Natural killer cell (primary cell): ENCODE measurements at places on chromosomes 11 and 22. TPM values are rescaled to one million over a fixed set of nuclear protein-coding genes. Genes with fewer than 3 reads are reported as not detected.

MS4A6E gene
- not detected for total RNA-seq

OR2AG2 gene
- not detected for total RNA-seq

LRRC10B gene
- total RNA-seq = not detected

MPPED2 gene
- 2.5 TPM for total RNA-seq

C1QTNF4 gene
- total RNA-seq = 0.78 TPM

DNA sequence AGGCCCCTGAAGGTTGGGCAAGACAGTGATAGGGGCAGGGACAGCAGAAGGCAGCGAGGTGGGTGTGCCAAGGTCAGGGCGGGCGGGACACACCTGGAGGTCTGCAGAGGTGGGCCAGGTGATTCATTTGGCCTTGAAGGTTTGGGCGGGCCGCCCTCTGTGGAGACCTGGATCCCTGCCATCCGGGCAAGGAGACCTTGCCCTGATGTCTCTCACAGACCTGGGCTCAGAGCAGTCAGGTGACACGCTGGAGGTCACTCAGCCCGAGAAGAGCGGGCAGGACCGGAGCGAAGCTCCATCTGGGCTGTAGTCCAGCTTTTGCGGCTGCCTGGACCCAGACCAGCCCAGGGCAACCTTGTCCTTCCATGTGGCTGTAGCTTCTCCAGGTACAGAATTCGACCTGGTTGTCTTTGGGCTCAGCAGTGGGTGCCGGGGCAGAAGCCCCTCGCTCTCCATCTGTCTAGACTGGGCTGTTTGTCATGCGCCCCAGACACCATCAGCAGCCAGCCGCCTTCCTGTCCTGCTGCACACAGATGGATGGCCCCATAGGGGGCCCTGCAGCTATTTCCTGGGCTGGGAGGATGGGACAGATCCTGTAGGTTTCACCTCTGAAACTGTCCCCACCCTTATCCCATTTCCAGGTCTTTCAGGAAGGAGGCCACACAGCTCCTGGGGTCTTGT is 3.1 kb downstream of the MRGPRG start:
- DNase-seq = no peak

DNA sequence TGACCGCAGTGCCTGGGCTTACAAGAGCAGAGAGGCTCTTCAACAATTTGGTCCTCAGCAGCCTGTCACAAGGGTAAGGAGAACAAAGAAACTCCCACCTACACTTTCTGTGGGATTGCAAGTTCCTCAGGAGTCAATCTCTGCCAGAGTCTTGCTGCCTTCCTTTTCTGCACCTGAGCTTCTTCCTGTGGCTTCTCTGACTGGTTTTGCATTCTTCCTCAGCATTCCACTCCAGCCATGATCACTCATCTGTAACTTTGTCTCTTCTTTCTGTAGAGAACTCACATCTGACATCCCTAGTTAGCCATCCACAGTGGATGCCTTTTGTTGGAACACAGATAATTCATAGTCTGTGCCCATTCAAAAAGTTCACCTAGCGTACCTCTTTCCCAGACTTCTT is 14.2 kb upstream of the OR6A2 start:
- DNase-seq = no peak

GRCh38 chr22:48695731-48696305 is 1131.9 kb downstream of the BRD1 start:
- no peak for DNase-seq

GRCh38 chr22:45319324-45319685 is 9.6 kb downstream of the FAM118A start:
- DNase-seq = peak; percentile 26

GRCh38 chr11:5203366-5203765 is 2.9 kb upstream of the OR51V1 start:
- no peak for DNase-seq

DNA sequence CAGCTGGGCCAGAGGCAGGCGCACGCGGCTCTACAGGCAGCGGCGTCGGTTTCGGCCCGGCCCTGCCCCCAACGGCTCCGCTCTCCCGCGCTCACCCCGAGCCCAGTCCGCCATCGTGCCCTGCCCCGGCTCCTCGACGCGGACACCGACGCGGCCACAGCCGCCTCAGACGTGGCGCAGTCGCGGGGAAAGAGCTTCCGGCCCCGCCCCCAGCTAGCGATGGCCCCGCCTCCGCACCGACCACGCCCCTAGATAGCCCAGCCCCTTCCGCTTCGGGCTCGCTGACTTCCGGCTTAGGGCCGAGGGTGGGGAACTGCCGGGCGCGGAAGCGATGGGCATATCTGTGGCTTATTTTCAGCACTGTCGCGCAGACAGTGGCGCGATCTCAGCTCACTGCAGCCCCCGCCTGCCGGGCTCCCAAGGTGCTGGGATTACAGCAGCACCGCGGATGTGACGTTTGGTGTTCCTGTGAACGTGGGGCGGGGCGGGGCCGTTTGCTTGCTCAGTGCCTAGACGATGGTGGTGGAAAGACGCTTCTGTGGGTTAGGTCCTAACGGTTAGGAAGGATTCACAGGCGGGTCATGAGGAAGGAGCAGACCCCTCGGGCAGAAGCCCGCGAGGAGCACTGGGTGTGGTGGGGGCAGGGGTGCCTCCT is at the start of the genes BET1L and RIC8A:
TSS of gene BET1L (minus strand) at position 192 of the 655 bp plus-strand sequence. CDS start at position 114, 78 bp downstream.
TSS of gene RIC8A (plus strand) at position 501 of the 655 bp plus-strand sequence. CDS start 1,147 bp downstream, outside the sequence.
- DNase-seq = peak; percentile 96

DNA sequence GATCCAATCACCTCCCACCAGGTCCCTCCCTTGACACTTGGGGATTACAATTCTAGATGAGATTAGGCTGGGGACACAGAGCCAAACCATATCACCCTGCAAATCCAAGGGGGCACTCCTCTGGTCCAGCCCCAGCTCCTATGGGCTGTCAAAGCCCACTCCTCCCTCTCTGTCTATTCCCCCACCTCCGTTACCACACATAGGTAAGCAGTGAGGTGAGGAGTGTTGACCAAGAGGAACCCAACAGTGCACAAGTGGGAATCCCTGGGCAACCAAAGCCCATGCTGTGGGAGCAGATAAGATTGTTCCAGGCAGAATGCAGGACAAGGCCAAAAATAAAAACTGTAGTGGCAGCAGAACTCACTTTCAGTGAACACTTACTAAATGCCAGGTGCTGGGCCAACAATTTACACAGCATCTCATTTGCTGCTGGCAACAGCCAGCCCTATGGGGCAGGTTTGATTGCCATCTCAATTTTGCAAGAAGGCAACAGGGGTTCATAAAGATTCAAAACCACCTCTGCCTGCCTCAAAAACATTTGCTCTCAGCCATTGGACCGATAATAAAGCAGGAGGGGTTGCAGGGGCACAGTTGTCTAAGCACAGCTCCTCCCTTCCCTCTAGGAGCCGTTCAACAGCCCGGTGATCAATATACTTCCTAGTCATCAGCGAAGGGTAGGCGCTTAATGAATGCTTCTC is 8.9 kb downstream of the SDF2L1 start:
- no peak for DNase-seq

DNA sequence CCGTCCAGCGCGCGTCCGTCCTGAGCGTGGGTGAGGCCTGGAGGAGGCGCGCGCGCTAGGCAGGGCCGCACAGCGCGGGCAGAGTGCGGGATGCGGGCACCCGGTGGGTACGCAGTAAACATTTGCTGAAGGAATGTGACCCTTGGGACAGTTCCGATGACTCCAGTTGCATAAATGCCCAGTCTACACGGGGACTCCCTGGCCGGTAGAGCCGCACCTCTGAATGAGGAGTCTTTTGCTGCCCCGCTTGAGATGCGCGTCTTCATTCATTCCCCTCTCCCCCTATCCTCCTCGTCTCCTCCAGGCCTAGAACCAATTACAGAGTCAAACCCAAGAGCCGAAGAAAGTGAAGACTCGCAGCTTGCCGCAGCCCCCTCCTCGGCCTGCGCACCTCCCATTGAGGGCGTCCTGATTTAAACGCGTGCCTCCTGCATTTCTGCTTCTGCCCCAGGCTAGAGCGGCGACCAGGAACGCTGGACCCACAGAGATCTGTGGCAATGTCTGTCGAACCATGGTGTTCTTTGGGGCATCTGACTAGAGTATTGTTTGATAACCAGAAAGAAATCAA is 729 bp upstream of the CHKB start:
- no peak for DNase-seq

- no peak for DNase-seq
Measured at GRCh38 chr11:103007521-103007920, 52.0 kb upstream of the MMP13 start.

DNA sequence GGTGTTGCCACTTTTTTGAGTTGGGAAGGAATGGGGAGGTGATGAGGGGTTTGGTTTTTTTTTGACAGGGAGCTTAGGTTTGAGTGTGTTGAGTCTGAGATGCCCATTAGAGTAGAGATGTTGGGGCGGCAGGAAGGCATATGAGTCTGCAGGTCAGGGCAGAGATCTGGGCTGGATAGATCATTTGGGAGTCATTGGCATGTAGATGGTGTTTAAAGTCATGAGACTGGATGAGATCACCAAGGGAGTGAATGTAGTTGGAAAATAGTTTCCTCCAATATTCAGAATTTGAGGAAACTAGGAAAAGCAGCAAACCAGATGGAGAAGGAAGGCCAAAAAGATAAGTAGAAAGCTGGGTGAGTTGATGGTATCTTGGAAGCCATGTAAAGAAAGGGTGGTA is 2.1 kb upstream of the ANAPC15 start:
- DNase-seq = no peak

GRCh38 chr22:47872761-47873535 is 1110.5 kb downstream of the TBC1D22A start:
- no peak for DNase-seq

DNA sequence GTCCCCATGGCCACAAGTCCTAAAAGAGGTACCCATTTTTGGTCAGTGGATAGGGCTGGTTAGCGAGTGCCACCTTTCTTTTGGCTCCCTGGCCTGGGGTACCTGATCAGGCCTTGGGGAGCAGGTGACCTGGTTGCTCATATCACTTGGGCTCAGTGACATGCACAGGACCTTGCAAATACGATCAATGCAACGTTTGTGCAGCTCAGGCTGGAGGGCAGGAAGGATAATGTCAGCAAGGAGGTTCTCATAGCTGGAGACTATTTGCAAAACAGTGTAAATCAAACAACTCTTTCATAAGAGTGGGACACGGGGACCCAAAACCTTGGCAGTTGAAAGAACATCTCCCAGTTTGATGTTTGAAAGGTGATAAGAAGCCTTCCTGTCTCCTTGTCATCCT is 127.4 kb upstream of the CADM1 start:
- no peak for DNase-seq

DNA sequence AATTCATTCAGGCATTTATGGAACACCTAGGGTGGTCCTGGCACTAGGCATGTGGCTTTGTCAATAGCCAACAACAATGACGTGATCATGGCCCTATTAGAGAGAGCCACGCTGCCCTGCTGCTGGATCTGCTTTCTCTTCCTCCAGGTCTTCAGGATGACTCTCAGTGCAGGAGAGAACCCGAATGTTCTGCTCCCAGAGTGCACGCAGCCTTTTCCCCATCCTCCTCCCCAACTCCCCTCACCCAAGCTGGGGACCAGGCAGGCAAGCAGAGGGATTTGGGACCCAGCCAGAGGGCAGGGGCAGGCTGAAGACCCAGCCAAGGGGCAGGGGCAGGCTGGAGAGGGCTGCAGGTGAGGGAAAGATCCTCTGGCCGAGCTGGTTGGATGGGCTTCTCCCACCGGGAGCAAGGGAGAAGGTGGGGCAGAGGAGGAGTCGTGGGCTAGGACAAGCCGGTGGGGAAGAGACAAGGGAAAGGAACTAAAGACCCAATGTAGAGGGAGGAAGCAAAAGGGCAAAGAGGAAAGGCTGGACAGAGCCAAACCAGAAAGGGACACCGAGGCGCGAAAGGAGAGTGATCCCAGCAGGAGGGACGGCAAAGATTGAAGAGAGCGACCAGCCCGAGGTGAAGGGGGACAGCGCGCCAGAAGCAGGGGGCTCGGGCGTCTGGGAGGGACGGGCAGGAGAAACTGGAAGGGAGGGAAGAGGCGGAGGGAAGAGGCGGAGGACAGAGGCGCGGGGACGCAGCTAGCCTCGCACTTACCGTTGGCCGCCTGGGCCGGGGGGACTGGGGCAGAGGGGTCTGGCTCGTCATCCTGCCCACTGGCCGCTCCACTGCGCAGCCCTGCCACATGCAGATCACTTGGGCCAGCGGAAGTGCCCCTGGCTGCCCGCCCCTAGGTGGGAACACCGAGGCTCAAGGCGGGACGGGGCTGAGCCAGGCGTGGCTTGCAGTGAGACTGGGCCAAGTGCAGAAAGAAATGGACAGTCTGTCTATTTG is at the start of gene KCTD14:
TSS of gene KCTD14 (minus strand) at position 880 of the 1,000 bp plus-strand sequence. CDS start at position 853, 27 bp downstream.
- DNase-seq = no peak

GRCh38 chr22:12613199-12613598 is 2914.8 kb upstream of the OR11H1 start:
- DNase-seq = no peak

- DNase-seq = no peak
Measured at GRCh38 chr11:78806214-78807004, 231.7 kb upstream of the NARS2 start.

GRCh38 chr11:64291262-64291751 is at the start of gene KCNK4:
KCNK4 (plus strand) TSS chr11:64291302; CDS start chr11:64293019, 1,717 bp downstream.
- no peak for DNase-seq

GRCh38 chr11:62712276-62712812 is 4.9 kb downstream of the GNG3 start:
- no peak for DNase-seq

- no peak for DNase-seq
Measured at GRCh38 chr11:67700548-67701262, 26.3 kb upstream of the ALDH3B2 start.

GRCh38 chr11:78244546-78245255 is 56.0 kb downstream of the USP35 start:
- no peak for DNase-seq

DNA sequence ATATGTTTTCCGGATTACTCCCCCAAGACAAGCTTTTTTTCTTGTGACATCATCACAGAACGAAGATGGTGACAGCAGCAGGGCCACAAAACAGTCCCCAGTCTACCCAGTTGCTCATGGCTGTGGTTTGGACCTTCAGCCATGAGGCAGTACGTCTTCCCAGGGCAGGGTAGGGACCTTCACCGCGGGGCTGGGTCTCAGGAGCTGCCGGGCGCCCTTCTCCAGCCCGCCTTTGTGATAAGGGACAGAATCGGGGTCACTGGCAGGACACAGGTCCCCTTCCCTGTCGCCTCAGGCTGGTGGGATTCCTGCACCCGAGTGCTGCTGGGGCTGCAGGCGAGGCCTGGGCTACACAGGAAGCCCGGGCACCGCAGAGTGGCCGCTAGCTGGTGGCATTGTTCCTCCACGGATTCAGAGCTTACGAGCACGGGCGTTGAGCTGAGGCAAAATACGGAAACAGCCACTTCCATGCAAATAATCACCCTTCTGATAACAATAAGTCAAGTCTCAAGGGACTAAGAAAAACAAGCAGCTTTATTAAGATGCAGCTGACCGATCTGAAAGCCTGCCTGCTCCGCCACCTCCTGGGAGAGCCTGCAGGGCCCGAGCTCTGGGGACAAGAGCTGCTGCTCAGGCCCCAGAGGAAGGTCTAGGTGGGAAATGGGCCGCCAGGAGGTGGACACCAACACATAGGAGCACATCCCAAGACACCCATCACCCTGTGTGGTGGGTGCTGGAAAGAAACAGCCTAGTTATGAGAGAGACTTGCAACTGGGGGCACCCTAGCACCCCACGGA is 12.3 kb downstream of the TBX1 start:
- no peak for DNase-seq

- no peak for DNase-seq
Measured at GRCh38 chr11:3167143-3168119, 2.3 kb upstream of the OSBPL5 start.
